CD4-positive, alpha-beta T cell treated with Interleukin-4 for 4 hours (primary cell): ENCODE measurements at places on chromosomes 16 and 17.

DNA sequence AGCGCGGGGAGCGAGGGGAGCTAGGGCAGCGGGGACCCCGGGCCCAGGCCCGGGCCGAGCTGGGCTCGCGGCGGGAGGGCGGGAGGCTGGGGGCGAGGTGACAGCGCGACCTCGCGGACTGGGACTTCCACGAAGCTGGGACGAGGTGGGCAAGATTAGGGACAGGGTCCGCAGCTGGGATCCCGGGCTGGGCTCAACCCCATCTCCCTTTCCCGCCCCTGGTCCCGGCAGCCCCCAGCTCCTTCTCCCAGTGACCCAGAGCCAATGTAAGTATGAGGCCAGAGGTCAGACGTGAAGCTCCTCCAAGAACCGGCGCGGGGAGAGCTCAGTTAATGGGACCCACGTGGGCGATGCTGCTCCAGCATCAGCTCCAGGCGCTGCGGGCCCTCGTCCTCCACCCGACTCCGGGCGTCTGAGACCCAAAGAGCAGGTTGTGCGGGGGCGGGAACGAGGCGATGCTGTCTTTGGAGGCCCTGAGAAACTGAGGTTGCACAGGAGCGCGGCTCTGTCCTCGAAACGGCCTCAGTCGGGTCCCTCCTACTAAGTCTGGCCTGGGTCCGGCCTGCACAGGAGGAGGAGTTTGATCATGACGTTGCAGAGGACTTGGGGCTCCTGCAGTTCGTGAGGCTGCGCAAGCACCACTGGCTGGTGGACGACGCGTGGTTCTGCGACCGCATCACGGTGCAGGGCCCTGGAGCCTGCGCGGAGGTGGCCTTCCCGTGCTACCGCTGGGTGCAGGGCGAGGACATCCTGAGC, 585 bp downstream of the ALOX12 start:
- no peak for DNase-seq

GRCh38 chr16:88365244-88365865, 17.4 kb upstream of the ZNF469 start:
- DNase-seq = no peak

- no peak for DNase-seq
These were observed 581 bp downstream of the CD68 start for GRCh38 chr17:7579834-7580603.

GRCh38 chr17:19262650-19263631, 25.8 kb downstream of the EPN2 start:
- DNase-seq = no peak

DNA sequence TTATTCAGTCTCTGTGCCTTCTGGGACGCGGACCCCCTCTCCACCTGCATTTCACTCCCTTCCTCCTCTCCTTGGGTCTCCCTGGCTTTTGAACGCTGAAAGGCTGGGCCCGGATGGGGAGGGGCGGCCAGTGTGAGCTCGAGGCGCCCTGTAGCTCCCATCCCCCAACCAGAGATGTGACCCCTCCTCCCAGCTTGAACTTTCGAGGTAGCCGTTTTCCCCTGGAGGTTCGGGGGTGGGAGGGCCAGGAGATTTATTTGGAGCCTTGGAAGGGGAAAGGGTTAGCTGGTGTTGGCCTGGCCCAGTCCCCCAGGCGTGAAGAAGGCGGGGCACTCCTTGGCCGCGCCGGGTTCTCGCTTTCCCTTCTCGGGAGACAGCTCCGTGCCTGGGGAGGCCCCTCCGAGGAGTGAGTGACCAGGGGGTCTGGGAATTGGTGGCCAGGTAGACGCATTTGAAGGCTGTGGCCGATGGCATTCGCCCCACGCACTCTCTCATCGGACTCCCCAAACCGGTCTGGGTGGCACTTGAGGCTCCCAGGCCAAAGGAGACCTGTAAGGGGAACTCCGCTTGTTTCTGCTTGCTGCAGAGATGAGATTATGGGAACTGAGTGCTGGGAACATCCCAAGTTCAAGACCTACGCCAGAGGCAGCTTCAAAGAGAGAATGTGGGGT, 942 bp downstream of the LDAF1 start:
- no peak for DNase-seq
